Fibroblast of gingiva (primary cell): ENCODE measurements at places on chromosomes 2 and 18.

DNA sequence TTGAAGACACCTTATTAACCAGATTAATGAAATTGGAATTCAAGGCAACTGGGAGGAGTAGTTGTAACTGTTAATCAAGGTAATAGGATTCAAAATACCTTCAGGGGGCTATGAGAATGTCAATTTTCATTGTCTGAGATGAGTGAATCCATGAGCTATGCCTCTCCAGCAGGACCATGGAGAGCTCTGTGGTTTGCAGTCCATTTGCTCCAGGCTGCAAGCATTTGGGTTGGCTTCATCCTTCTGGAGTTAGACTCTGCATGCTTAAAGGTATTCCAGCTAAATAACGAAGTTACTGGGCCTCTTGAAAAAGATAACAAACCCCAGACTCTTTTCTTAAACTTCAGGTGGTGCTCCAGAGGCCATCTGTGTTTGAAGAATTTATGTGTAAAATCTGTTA, 207.1 kb upstream of the SLC8A1 start:
- no peak for DNase-seq

DNA sequence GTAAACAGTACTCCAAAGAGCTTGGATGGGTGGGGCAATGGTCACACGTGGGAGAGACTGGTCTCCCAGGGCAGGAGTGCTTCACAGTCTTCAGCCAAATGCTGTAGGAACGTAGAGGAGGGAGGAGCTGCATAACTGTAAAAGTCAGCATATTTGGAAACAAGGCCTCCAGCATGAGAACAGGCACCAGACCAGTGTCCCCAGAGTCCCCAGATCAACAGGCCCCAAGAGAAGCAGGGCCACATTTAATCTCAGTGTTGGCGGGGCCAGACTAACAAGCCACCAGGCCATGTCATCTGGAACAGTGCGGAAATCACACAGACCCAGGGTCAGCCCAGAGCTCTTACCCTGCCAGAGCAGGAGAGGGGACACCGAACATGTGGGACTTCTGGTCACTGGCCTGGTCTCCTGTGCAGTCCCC, 63.2 kb downstream of the ADCY3 start:
- DNase-seq: no peak

- no peak for DNase-seq
Observed at GRCh38 chr2:217066510-217067270, 206.8 kb upstream of the TNP1 start.

- DNase-seq: peak; percentile 27
Observed at GRCh38 chr2:105502625-105503334, 103.9 kb upstream of the FHL2 start.
